ENCODE measurements at places on chromosomes 11 and 22.

GRCh38 chr11:76773921-76774361, 9.2 kb upstream of the TSKU start:
- no peak for DNase-seq

DNA sequence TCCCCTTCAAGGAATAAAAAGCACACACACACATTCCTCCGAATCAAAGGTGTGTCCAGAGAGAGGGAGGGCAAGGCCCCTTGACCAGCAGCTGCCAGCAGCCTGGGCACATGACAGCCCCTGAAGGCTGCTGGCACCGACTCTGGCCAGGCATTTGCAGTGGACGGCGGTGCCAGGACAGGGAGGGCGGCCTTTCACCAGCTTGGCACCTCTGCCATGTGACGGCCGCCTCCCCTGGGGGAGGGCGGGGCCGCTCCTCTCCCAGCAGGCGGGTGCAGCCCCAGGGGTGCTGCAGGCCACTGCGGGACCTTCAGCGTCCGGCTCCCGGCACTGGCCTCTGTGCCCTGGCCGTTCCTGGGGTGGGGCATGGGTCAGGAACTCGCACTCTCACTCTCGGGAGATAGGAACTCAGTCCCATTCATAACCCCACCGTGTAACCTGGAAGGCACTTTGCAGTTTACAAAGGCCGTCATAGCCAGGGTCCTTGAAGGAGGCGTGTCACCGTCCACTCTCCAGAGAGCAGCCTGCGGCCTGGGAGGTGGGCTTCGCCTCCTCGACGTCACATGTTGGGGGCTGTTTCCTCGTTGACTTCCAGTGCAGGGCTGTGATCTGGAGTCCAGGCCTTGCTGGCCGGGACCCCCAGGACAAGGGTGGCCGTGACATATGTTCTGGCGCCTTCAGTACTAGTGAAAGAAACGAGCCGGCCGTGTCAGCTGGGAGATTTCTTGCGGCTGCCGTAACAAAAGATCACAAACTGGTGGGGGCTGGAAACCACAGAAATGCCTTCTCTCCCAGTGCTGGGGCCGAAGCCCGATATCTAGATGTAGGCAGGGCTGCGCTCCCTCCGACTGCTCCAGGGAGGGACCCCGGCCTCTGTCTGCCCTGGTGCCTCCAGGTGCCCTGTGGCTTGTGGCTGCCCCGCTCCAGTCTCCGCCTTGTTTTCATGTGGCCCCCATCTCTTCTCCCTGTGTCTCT, 39.9 kb upstream of the SMIM38 start:
- no peak for DNase-seq

DNA sequence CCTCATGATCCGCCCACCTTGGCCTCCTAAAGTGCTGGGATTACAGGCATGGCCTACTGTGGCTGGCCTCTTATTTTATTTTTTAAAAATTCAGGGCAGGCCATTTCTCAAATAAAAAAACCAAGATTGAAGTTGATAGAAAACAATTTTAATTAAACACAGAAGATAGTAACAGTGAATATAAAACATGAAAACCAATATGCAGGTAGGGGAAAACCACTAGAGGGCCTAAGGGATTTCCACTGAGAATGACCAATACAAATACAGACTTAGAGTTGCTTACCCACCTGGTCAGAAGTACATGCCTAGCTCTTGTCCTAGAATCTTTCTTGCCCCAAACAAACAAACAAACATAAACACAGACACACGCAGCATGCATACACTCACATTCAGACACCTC, 1.7 kb upstream of the RTCB start:
- DNase-seq: no peak

- DNase-seq: no peak
Observed at GRCh38 chr22:38504731-38505540, 1.2 kb downstream of the DDX17 start.

GRCh38 chr11:73990730-73991129, 8.1 kb upstream of the UCP2 start:
- no peak for DNase-seq

DNA sequence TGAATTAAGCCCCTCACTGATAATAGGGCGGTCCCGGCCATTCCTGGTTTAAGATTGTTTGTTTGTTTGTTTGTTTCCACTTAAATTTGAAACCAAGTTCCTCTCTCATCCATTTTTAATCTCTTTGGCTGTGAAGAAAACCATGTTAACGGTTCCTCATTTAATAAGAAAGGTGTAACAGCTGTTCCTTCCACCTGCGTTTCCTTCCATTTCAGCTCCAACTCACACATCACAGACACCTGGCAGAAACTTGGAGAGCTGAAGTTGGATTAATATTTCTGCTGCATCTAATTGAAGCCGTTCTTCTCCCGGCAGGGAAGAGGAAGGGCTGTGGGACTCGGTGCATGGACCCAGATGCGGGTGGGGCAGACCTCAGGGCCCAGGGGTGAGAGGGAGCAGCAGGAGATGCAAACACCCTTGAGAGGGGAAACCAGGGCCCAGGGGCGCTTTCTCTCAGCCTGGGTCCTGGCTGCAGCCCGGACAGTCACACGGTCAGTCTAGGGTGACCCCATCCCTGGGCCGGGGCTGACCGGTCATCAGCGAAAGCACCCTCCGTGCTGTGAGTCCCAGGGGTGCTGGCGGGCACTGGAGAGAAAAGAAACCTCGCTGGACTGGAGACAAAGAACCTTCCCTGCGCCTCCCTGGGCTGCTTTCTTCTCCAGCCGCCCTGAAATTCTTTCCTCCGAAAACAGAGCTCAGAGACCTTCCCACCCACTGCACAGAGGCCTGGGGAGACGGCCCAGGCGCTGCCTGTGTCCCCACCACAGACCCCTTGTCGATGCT, 242.0 kb downstream of the BRD1 start:
- DNase-seq: no peak

DNA sequence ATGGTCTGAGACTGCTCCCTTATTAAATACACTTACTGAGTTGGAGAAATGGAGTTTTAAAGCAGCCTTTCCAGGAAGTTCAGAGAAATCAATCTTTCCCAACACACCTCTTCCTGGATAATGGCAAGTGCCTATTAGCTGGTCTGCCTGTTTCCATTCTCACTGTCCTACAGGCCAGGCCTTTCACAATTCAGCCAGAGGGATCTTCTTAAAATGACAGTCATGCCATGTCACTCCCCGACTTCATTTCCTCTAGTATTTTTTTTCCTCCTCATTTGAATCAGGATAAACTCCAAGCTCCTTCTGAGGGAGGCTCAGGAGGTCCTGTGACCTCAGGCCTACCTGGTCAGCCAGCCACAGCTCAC, 62.6 kb downstream of the FDX1 start:
- DNase-seq: no peak

GRCh38 chr11:12771875-12772274, 97.7 kb downstream of the TEAD1 start:
- DNase-seq: no peak
